AG09309 (cell line): ENCODE measurements at places on chromosomes 1 and 21.

GRCh38 chr1:27960762-27961645 lies 1.2 kb downstream of the XKR8 start:
- no peak for DNase-seq

DNA sequence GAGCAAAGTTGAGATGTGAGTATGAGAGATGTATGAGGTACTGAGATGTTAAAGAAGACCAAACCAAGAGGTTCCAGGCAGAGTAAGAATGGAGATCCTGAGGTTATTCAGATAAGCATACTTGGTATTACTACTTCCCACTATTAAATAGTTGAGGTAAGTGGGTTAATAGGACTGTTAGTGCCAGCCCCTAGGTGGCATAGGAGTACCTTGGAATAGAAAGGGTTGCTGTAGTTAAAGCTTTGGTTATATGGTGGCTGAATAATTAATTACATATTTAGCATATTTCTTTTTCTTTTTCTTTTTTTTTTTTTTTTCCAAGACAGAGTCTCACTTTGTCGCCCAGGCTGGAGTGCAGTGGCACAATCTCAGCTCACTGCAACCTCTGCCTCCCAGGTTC lies 397.9 kb upstream of the TMPRSS15 start:
- no peak for DNase-seq

DNA sequence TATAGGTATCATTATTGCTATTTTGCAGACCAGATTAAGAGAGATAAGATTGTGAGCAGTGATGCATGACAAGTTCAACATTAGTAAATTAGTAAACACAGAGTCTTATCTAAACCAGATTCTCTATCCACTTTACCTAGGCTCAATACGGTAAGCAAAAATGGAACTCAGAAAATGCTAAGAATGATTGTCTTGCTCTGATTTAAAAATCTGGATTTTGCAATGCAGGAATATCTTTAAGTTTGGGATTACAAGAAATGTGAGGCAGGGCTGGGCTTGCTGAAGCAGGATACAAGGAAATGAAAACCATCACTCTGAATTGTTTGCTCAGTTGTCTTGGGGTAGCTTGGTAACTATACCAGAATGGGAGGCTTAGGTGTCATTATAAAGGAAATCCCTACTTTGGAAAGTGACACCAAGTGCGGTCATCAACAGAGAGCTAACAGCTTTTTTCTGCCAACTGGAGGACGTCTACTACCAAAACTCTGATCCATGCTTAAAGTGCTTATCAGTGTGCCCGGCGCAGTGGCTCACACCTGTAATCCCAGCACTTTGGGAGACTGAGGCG lies 332.7 kb upstream of the RUNX1 start:
- DNase-seq, result no peak

- DNase-seq, result no peak
These were observed 4.9 kb upstream of the FBXO28 start for GRCh38 chr1:224108991-224109390.

DNA sequence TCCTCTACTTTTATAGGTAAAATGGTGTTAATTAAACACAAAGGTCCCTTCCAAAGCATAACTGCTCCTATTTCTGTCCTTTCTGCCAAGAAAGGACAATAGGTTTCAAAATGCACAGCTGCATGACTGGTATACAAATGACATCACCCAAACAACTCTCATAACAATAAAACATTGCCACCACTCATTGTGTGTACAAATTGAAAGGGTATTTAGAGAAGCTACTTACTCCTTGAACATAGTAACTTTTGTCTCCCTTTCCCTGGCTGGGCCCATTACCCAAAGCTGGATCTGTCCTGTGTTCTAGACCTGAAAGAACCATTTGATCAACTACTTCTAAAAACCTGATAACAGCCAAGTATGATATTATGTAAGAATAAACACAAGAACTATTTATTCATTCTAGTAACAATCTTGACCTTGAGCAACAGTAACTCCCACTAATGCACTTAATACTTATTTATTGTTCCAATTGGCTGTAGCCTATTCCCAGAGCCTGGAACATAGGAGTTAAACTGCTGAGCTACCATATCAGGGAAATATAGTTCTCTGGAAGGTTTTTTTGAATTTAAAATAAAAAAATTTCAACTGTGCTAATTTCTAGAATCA lies 38.2 kb downstream of the TTLL7 start:
- DNase-seq, result no peak

- no peak for DNase-seq
These were observed 5.7 kb downstream of the AK5 start for GRCh38 chr1:77287535-77287934.

DNA sequence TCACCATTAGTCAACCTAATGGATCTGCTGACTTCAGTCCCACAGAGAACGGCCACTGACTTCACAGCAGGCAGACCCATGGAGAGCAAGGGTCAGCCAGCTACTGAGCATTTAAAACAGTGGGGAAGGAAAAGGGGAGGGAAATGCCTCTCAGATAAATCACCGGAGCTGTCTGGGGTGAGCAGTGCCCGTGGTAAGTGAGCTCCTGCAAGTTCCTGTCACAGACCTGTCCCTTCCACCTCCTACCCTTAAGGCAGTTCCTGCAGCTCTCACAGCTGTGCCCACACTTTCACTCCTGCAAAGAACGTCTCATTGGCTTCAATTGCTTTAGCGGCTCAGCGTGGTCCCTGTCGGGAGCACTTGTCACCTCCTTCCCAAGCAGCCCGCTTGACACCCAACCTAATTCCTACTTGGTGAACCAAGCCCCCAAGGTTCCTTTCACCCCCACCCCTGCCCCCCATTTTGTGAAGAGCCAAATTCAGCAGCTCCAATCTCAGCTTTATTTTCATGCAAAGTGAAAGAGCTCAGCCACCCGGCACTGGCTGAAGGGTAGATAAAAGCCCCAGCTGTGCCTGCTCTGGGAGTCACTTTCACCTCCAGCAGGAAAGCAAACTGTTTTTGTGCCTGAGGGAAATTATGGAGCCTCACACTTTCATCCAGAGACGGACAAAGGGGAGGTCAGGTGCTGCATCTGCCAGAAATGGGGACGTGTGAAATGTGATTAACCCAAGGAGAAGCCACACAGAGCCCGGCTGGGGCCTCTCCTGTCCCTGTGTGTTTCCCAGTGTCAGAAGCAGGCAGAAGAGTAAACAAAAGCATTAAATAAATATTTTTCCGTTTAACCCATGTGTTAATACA lies 306.2 kb downstream of the TTLL7 start:
- DNase-seq, result no peak

GRCh38 chr21:24204641-24205040 lies 1402.6 kb downstream of the MRPL39 start:
- DNase-seq, result no peak

DNA sequence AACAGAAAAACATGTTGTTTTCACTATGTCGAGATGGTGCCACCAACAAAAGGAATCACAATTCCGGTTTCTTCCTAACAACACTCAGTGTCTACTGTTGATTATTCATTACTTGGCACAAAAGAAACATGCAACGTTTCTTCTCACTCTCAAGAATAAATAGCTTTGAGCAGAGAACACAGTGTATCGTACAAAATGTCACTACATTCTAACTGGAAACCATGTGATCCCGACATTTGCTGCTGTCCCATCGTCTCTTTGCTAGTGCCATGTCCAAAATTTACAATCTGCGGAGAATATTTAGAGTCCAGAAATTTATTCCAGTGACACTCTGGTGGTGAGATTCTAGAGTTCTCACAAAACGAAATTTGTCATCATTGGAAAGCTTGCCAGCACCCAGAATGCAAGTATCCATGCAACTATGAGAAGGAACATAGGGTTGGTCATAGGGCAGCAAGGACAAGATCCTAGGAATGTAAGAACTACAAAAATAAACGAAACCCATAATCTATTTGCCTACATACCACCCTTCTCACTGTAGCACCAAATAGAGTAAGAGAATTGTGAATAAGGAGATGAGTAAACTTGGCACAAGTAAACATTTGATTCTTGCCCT lies 505.1 kb downstream of the LTN1 start:
- DNase-seq, result no peak

DNA sequence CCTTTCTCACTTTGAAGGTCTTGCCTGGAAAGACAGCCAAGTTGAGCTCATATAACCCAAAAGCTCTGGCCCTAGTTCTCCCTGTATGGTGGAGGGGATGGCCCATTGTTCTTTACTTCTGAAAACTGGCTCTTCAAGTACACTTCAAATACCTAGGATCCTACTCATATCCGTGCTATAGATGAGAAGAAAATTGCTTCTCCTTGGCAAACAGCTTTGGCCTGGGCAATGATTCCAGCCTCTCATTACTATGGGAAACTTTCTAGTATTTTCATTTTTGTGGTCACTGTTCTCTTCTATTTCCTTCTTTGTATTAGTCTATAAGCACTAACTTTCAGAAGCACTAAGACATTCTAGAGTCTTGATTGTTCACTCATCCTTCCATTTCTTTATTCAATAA lies 53.7 kb downstream of the ZNF697 start:
- DNase-seq, result no peak

GRCh38 chr1:221878134-221878533 lies 136.2 kb upstream of the DUSP10 start:
- no peak for DNase-seq

DNA sequence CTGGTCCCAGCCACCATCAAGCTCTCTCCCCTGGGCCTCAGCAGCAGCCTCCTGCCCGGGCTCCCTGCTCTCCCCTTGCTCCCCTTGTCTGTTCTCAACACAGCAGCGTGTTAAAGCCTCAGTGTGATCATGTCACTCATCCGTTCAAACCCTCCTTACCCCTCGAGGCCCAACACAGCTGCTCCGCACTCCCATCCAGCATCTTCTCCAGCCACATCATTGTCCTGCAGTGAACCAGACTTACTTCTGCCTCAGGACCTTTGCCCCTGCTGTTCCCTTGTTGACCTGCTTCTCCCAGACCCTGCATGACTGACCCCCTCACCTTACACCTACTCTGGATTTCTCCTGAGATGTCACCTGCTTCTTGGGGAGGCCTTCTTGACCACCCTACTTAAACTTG lies 13.3 kb downstream of the CDK18 start:
- DNase-seq, result no peak

DNA sequence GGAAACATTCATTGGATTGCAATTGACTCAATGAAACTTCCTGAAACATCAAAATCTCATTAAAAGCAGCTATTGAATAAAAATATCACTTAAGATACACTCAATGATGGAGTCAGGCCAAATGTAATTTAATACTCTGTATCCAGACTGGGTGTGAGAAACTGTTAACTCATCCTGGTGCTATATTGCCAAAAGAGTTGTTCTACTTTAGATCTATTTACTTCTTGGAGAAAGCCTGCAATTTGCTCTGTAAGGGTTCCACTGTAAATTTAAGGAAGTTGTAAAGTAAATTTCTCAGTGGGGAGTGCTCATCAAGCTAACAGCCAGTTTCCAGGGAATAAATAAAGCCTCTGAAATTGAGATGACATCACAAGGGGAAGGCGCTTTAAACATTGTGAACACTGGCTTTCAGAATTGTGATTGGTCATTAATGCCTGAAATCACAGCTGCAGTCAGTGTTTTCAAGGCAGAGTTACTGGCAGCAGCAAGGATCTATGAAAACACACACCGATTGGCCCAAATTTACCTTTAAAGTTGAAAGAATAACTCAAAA lies 91.4 kb downstream of the OLFM3 start:
- DNase-seq, result no peak

DNA sequence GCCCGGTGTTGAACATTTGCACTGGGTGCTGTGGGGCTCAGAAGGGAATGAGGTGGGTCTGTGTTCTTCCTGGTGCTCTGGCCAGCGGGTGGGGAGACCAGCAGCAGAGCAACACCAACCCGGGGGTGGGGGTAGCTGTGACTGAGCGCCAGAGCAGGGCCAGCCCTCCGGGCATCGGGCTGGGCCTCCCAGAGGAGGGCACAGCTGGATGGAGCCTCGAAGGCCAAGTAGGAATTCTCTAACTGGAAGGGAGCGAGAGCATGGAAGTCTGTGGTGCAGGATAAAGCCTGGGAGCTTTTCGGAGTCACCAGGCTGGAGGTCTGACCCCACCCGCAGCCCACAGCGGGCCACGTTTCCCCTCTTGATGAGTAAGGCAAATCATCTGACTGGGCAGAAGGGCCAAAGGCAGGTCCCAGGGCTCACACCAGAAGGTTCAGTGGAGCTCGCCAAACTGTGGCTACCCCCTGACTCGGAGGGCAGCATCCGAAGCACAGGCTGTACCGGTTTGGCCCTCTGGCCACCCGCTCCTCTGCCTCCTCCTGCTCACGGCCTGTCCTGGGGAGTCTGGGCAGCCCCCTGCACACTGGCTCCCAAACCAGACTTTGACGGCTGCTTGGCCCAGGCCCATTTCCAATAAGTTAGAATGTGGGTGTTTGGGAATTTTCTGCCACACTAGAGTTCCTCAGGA lies 18.8 kb downstream of the SLC1A7 start:
- DNase-seq, result no peak

DNA sequence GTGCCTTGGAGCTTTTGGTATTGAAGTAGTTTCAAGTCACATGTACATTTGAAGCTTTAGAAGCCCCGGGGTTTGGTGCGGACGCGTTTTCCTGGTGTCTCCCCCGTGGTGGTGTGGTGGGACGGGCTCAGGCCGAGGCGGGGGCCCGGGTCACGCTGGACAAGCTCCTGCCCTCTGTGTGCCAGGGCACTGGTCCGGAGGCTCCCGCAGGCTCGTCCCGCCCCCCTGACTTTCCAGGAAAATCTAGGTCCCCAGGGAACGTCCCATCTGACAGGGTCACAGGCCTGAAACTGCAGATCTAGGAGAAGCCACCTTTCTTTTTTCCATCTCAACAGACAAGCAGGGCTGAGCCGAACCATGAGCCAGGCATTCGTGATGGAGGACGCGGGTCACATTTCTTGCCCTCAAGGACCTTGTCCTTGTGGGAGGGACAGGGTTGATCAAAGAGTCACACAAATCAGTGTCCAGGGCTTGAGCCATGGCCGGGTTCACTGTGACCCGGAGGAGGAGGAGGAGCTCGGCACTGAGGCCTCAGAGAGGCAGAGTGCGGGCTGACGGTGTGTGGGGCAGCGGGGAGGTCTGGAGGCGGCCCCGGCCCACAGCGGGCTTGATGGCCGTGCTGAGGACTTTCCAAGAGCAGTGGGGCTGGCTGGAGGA lies 1.6 kb downstream of the DMRTB1 start:
- no peak for DNase-seq
